ENCODE measurements at places on chromosomes 1 and 21.

DNA sequence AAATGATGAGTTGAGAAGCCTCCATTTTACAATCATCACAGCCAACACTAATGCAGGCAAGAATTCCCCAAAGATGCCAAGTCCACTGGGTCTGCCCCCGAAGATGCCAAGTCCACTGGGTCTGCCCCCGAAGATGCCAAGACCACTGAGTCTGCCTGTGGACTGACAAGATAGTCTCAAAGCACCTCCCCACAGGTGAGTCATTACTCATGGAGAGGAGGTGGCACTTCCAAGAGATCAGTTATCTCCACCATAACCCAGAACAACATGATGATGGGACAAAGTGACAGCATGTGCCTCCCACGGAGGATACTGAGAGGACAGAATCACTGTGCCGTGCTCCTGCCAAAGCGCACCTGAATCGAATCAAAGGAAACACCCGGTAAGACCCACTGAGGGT, 4.8 kb downstream of the PTTG1IP start:
- no peak for DNase-seq

DNA sequence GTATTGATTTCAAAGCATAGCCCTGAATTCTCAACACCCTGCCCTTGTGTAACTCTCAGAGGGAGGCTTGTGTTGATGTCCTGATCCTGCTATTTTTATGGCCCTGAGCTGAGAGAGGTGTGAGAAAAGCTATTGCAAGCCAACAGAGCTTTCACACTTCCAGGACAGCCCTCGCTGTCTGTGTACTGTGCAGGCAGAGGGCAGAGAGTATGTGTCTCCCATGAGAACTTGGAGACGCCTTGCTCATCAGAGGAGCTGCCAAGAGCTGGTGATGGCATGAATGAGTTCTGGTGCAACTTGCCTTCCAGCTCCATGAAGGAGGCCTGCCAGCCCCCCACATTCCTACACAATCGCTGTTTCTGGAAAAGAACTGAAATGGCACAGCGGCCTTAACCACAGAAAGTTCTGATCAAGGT, 144.1 kb upstream of the AJAP1 start:
- DNase-seq, result no peak

DNA sequence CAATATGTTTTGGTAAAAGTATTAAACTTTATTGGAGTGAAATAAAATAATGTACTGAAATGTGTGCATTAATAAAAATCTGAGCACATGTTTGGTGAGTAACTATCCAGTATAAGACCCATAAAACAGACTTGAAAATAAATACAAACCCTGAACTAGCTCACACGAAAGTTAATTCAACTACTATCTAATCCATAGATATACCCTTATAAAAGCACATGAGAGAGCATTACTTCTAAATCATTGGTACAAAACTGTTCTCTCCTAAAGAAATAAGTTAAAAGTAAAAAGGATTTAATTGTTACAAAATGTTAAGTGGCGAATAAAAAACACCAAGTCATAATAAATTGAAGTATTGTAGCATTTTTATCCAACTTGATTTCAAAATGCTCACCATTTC, 295.6 kb downstream of the PTPRC start:
- no peak for DNase-seq

GRCh38 chr1:213820362-213821149, 167.2 kb upstream of the PROX1 start:
- DNase-seq, result no peak

DNA sequence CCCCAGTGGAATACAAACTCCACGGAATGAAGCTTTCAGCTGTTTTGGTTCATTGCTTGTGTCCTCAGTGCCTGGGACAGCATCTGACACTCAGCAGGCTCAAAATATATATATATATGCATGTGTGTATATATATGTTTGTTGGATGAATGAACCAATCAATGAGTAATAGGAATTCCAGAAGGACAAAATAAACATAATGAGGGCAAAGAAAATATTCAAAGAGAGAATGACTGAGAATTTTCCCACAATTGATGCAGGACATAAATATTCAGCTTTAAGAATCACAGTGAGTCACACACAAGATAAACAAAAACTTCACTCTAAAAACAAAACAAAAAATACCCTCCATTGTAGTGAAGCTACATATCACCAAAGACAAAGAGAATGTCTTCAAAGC, 64.0 kb downstream of the CHD5 start:
- no peak for DNase-seq

DNA sequence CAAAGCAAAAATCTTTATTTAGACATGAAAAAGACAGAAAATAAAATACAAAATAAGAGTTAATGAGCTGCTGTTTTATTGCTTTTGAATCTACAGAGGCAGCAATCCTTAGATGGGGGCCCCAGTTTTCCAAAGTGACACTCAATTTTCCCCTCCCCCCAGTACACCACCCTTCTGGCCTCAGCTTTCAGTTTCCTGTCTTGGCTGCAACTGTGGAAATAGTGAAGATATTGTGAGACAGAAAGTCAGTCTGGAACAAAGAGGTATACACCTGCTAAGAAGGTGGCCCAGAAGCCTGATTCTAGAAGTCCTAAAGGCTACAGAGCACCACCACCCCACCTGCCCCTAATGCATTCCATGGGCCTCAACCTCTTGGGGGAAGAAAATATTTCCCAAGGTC, 1.1 kb upstream of the MTMR11 start:
- DNase-seq, result no peak

- peak; percentile 55 for DNase-seq
Measured at GRCh38 chr1:226404063-226404903, 3.6 kb downstream of the PARP1 start.

- no peak for DNase-seq
Measured at GRCh38 chr1:29247571-29248273, 11.4 kb downstream of the PTPRU start.

GRCh38 chr1:34930702-34931071, 1.2 kb upstream of the DLGAP3 start:
- no peak for DNase-seq

GRCh38 chr21:21367583-21367982, 369.4 kb downstream of the NCAM2 start:
- DNase-seq, result no peak

DNA sequence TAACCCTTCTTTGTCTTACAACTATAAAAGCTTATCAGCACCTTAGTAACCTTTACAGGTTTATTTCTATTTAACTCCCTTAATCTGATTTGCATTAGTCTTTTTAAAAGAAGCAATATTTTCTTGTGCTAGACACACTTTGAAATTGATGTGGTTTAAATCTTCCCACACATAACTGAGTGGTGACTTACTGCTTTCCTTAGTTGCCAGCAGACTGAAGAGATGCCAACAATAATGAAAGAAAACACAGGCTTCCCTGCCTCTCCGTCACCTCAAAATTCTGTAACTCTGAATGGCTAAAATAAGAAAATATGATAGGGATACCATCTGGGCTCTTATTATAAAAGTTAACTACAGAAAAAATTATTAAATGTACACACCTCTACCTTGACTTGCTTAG, 196.8 kb downstream of the PTBP2 start:
- peak; percentile 76 for DNase-seq

DNA sequence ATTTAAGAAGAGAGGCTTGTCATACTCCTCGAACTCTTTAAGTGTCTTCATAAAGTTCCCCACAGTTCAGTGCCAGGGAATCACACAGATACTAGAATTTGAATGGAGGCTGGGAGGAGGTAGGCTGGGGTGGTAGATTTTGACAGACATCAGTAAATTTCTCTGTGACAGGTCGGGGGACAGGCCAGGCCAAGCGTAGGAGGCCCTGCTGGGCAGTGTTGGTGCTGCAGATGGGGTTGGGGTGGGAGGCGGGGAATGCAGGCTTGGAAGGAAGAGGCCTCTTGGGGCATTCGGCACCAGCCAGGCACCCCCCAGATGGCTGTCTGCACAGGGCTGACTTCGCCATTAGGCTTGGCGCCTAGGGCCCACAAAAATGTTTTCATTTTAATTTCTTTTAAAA, 84.0 kb downstream of the MAN1C1 start:
- DNase-seq, result no peak

DNA sequence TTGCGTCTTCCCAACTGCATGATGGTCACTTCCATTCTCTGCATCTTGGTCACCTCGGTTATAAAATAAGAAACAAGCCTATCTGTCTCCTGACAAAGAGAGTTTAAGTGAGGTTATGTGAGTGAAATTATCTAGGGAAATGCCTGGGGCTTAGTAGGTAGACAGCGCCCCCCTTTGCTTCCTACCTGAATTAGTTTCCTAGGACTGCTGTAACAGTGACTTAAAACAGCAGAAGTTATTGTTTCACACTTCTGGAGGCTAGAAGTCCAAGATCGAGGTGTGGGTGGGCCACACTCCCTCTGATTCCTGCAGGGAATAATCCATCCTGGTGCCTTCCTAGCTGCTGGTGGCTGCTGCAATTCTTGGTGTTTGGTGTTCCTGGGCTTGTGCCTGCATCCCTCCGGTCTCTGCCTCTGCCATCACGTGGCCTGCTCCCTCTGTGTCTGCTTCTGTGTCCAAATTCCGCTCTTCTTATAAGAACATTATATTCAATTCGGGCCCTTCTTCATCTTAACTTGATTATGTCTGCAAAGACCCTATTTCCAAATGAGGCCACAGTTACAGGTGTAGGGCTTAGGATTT, 92.6 kb downstream of the IGSF21 start:
- DNase-seq, result no peak

DNA sequence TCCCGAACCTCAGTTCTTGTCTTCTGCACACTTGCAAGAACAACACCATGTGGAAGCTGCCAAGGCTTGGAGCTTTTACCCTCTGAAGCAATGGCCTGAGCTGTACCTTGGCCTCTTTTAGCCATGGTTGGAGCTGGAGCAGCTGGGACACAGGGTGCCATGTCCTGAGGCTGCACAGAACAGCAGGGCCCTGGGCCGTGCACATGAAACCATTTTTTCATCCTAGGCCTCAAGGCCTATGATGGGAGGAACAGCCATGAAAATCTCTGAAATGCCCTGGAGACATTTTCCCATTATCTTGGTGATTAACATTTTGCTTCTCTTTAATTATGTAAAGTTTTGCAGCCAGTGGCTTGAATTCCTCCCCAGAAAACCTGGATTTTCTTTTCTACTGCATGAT, 817.8 kb upstream of the CXADR start:
- no peak for DNase-seq

DNA sequence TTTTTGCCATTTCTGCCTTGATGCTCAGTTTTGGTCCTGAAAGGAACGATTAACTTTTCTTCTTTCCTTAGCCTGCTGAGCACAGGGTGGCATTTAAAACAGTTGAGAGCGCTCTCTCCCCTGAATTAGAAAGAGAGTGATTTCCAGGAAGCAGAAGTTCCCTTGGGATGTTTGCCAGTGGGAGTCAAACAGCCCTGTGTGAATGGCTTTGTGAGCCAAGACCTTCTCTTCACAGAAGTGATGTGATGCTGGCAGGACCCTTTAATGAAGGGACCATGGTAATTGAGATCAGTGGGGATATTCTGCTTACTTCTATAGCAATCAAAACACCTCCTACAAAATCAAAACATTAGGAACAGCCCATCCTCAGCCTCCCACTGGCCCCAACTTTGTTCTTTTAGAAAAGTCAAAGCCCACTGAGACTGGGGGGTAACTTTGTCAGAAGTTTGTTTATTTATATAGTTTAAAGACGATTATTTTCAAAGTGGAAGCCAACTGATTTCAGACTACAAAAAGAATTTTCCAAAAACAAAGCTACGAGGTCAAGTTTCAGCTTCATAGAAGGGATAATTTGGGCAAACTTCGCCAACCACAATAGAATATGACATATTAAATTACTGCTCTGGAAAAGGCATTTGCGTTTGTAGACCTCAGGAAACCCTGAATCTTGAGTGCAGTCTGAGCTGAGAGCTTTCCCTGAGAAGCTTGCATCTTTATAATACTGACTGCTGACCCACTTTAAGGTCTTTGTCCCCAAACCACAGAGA, 122.7 kb downstream of the GABPA start:
- no peak for DNase-seq

DNA sequence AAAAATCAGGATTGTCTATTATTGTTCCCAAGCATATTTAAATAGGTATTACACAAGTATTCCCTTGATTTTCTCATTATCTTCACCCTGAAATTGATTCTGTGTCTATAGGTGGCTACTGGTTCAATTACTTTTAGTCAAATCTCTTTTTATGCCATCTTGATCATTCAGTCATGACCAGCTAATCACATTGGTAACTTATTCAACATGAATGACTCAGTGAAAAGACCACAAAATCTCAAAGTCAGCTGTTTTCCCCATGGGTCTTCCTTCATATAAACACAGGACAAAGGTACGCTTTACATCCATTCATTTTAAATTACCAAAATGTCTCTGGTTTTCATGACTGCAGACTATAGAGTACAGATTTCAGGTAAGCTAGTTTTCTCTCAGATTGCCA, 23.7 kb upstream of the NRIP1 start:
- DNase-seq, result no peak

GRCh38 chr1:159012495-159012894, 2.8 kb downstream of the IFI16 start:
- DNase-seq, result peak; percentile 52

DNA sequence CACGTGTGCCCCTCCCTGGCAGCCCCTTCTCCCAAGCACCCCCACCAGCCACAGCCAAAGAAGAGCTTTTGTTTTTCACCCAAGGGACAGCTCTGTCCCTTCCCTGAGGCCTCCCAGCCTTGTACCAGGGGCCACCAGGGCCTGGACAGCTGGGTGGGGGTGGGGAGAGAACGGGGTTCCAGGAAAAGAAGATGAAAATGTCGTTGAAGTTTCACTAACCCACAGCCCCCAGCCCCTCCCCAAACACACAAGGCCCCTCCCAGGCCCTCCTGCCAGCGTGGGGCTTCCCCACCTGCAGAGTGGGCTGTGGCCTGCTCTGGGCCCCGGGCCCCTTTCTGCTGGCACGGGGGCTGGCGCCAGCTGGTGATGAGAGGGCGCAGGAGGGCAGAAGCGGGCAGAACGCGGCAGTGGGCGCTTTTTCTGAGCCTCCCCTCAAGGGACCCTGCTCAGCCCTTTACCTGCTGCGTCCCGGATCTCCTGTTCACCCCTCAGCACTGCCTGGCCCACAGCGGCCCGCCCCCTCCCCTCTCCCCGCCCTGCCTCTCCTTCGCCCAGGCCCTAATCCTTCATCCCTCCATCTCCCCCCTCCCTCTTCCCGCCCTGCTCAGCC, 5.5 kb upstream of the ANKRD65 start:
- no peak for DNase-seq

GRCh38 chr1:207822602-207823451, 71.0 kb downstream of the CD46 start:
- DNase-seq, result no peak

GRCh38 chr1:218369688-218370511, 24.8 kb downstream of the TGFB2 start:
- peak; percentile 80 for DNase-seq

DNA sequence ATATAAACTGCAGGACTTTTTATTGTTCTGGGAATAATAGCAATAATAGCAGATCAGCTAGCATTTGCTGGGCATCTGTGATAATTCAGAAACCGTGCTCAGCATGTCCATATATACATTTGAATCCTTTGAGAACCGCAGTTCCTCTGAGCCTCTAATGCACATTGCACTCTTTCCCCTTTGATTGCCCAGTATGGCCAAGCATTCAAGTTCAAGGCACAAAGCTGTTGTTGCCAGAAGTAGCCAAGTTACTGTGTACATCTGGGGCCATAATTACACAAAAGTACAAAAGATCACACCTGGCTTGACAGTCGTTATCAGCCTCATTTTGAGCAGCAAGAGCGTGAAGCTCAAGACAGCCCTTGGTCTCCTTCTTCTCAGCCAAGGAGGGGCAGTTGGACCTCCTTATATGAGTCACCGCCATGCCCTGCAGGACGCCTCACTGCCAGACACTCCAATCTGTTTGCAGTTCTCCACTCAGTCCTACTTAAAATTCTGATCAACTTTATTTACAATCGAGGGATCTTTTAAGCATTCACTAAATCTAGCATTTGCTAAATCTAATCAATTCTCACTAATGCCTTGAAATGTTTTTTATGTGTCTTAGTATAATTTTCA, 216.0 kb downstream of the SLC35F3 start:
- DNase-seq, result no peak
